Ammon's horn (tissue), 1 donor: ENCODE measurements at places on chromosomes 1 and 21.

GRCh38 chr1:91863498-91863897 is 22.5 kb downstream of the TGFBR3 start:
- no peak for DNase-seq

DNA sequence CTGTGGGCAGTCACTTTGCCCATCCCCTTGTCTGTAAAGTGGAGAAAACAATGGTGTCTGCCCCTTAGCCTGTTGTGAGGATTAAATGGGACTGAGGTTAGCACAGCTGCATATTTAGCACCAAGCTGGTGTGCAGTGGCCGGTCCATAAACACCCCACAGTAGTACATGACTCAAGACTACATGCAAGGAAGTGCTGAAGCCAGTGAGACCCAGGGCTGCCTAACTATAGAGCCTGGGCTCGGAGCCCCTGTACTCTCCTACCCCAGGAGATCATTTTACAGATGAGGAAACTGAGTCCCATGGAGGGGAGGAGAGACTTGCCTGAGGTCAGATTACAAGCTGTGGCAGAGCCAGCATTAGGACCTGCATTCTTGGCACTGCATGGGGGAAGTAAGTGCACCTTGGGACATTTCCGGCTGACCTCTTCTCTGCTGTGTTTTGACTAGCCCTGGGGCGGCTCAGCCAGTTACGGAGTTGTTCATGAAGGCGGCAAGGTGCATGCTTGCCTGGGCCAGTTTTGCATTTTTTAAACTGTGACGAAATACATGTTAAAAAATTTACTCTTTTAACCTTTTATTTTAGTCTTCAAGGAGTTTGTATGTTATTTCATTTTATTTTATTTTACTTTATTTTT is 3.2 kb downstream of the SERINC2 start:
- no peak for DNase-seq

DNA sequence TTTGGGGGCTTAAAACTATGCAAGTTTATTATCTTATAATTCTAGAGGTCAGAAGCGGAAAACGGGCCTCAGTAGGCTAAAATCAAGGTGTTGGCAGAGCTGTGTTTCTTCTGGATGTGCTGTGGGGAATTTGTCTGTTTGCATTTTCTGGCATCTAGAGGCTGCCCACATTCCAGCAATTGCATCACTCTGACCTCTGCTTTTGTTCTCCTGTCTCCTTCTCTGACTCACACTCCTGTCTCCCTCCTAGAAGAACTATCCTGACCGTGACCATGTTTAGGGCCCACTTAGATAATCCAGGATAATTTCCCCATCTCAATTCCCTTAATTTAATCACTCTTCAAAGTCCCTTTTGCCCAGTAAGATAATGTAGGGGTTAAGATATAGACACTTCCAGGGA is 127.4 kb upstream of the DEPDC1 start:
- DNase-seq: no peak

DNA sequence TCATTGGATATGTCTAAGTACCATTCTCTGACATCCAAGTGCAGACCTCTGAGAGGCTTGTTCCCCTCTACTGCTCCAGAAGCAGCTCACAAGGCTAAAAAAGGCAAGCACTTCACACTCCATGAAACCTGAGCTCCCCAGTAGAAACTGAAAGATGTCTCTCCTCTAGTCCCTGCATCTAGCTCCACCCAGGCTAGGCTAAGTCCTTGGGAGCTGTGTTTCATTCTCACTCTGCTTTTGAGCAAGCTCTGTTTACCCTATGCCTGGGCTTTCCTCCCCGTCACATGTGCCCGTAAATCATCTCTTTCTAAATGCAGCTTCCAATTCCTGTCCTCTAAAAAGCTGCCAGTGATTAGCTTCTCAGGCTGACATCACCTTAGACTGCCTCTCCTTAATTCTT is 39.0 kb downstream of the LRRC71 start:
- no peak for DNase-seq

DNA sequence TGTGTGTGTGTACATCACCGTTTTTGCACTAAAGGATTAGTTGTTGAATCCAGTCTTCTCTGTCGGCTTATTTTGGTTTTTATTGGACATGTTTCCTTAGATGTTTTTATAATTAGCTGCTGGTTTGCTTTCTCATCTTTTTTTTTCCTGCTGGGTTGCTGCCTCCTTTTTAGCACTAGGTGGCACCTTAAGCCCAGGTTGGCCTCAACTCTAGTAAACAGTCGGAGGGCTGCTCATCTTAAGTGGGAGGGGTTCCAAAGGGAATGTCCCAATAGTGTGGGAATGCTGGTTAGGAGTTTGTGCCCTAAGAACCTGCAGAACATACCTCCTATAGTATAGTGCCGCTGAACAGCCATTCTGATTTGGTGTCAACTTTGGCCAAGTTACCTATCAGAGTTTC is 570.1 kb upstream of the CXADR start:
- DNase-seq: no peak

GRCh38 chr1:156421939-156422601 is 53.1 kb downstream of the RHBG start:
- DNase-seq: no peak

- no peak for DNase-seq
These were observed 7.4 kb downstream of the NFIA start for GRCh38 chr1:61089741-61090140.

DNA sequence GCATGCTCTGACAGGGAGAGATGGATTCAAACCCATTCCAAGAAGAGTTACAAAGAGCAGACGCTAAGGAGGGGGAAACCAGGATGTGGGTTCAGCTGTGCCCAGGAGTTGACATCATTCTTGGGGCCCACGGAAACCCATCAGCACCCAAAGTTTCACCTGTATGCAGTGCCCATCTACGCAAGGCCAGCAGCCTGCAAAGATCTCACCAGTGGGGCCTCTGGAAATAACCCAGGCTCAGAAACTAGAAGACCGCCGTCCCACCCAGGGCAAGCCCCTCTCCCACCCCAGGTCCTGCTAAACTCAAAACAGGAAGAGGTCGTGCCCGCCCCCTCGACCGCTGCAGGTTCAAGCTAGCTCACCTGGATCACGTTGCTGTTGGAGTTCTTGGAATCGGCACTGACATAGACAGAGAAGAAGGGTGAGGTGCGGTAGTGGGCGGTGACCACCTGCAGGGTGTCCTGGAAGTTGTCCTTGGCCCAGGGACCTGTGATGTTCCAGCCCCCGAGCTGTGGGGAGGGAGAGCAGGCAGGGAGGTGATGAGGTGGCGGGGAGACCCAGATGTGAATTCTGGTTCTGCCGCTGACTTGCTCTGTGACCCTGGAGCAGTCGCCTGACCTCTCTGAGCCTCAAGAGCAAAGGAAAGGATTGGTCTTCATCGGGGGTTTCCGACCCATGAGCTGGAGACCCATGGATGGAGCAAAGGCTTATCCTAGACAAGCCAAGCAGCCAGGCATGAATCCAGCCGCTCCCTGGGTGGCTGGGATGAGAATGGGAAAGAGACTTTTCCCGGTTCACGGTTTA is 31.7 kb downstream of the ECE1 start:
- no peak for DNase-seq

DNA sequence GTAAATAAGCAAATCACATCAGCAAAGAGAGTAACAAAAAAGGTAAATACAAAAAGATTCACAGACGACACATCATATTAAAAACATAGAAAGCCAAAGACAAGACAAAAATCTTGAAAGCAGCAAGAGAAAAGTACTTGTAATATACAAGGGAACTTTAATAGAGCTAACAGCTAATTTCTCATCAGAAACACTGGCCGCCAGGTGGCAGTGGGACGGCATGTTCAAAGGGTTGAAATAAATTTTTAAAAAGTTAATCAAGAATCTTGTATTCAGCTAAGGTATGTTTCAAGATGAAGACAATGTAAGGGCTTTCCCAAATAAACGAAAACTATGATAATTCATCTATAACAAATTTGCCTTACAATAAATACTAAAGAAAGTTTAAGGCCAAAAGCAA is 358.1 kb downstream of the LRRIQ3 start:
- DNase-seq: no peak

DNA sequence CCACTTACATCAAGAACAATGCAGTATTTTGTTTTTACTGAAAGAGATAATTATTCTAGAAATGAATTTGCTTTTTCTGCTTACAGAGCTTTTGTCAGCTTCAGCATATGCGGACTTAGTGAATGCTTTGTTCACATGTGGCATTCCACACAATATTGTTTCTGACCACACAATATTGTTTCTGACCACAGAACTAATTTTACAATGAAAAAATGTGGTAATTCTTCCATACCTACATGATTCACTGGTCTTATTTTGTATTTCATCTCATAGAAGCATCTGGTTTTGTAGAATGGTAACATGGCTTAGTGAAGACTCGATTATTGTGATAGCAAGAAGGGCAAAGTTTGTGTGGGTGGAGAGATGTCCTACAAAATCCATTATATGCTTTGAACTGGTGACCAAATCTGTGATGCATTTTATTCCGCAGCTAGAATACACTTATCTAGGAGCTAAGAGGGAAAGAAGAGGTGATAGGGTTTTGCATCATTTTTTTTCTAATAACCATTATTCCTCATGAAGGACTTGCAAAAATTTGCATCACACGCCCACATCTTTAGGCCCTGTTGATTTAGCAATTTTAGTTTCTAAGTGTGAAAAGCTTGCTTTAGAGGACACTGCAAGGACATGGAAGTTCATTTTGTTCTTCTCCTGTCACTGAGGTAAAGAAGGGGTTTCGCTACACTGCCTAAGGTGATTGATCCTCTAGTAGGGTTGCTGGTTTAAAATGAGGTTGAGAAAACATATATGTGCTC is 75.3 kb downstream of the HLX start:
- DNase-seq: no peak

DNA sequence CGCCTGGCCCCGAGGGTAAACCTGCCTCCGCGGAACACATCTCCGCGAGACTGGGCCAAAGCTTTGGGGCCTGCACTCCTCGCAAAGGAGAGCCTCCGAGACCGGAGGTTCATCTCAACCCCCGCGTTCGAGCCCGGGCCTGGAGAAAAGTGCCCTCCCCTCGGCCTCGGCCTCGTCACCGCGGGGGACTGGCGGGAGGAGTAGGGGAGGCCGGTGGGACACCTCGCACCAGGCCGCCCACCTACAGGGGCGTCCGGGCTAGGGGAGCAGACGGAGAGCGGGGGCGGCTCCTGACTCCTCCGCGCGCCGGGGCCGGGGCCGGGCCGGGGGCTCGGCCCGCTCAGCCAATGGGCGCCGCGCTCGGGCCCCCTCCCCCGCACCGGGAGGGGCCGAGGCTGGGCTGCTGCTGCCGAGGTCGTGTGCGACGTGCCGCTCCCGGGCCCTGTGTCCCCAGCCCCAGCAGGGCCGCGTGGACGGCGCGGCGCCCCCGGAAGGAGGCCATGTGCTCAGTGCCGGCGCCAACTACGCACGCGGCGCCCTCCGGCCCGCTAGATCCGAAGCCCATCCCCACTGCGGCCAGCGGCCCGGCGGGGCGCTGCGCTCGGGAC is 684 bp downstream of the SLC2A1 start:
- DNase-seq: peak; percentile 69

- no peak for DNase-seq
These were observed 45.5 kb downstream of the TP73 start for GRCh38 chr1:3697810-3698209.

GRCh38 chr1:198879711-198880306 is 241.0 kb downstream of the PTPRC start:
- DNase-seq: no peak

DNA sequence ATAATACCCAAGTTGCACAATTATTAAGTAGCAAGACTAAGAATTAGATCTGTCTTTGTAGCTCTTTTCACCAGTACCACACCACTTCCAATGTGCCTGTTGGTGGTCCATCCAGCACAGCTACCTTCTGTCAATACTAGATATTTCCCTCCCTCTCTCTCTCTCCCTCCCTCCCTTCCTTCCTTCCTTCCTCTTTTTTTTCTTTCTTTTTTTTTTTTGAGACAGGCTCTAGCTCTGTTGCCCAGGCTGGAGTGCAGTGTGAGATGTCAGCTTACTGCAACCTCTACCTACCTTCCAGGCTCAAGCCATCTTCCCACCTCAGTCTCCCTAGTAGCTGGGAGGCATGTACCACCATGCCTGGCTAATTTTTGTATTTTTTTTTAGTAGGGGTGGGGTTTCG is 21.1 kb downstream of the KPNA6 start:
- DNase-seq: no peak

DNA sequence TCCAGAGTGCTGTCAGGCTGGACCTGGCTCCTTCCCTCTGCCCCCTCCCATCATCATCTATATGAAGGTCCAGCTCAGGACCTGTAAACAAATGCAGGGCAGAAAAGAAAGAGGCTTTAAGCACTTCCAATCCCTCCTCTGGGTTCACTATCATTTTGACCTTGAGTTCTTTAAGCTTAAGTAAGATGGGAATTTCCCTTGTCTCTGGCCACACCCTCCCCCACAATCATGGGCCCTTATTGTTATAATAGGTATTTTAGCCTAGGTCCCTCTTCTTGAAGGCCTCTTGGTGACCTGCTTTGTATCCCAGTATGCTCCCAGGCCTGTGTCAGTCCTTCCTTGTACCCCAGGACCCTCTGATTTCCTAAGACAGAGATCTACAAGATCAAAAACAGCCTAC is 45.1 kb upstream of the EPS15 start:
- no peak for DNase-seq

DNA sequence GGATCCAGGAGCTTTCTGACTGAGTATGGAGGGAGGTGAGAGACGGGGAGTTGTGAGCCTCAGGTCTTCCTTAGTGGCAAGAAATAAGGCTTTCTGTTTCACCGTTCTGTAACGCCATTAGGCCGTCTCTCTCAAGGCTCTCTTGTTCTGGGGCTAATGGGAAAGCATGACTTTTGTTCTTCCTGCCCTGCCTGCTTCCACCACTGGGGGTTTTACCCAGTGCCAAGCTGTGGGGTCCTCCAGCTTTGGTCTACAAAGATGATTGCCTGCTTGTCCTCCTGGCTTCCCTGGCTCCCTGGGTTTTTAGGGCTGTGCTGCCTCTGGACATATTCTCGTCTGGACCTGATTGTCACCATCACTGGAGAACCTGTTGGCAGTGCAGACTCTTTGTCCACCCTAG is 74.8 kb upstream of the TINAGL1 start:
- DNase-seq: no peak

DNA sequence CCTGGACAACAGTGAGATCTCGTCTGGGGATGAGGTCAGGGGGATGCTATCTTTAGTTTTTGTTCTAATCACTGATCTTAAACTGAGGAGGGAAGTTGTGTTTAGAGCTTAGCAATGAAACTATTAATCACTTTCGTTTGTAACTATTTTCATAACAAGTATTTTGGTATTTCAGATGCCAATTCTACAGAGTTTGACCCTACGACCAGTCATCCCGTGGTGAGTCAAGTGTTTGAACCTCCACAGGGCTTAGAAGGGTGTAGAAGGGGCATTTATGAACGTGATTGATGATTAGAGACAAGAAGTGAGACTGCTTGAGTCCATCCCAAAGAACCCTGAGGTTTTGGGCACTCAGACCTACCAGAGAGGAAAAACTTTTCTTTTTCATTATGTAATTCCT is 15.6 kb downstream of the SLFNL1 start:
- no peak for DNase-seq

GRCh38 chr1:114551400-114551799 is 30.0 kb downstream of the BCAS2 start:
- no peak for DNase-seq

GRCh38 chr1:203592156-203592555 is 34.5 kb upstream of the ATP2B4 start:
- DNase-seq: peak; percentile 69

GRCh38 chr1:26786437-26787380 is 1.0 kb upstream of the PIGV start:
- DNase-seq: peak; percentile 50

GRCh38 chr1:204475656-204476432 is 18.8 kb downstream of the PIK3C2B start:
- DNase-seq: no peak

GRCh38 chr1:36161641-36162531 is 5.9 kb downstream of the MAP7D1 start:
- no peak for DNase-seq

GRCh38 chr1:41599912-41600311 is 115.4 kb upstream of the EDN2 start:
- DNase-seq: no peak

- DNase-seq: no peak
These were observed 20.6 kb downstream of the TP73 start for GRCh38 chr1:3672971-3673361.
